Neural progenitor cell (in vitro differentiated cells): ENCODE measurements at places on chromosomes 4 and X. TPM values are rescaled to one million over a fixed set of nuclear protein-coding genes. Genes with fewer than 3 reads are reported as not detected.
A peak's percentile ranks its signal among the peaks of the same experiment; 100 is the strongest.

- DNase-seq = no peak
Observed at GRCh38 chr4:86442881-86443280, 83.0 kb upstream of the MAPK10 start.

GRCh38 chrX:21638311-21638710 is 19.8 kb downstream of the KLHL34 start:
- no peak for DNase-seq

DNA sequence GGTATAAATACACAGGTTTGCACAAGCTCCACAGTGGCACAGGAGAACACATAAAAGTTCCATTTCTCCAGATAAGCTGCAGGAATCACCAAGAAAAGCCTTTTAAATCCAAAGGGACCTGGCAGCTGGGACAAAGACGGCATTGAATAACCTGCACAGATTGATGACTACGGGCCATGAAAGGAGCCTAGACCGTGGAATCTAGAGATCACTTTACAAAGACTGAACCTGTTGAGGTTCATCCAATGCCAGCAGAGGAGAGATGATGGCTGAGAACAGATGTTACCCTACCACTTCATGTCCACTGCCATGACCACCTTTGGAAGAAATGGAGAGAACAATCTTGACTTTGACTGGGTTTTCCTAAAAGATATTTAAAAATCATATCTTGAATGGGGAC is 88.7 kb downstream of the PRSS12 start:
- DNase-seq = no peak

GRCh38 chr4:155950461-155950860 is 3.2 kb downstream of the CTSO start:
- peak; percentile 11 for DNase-seq

The RASL11B gene
- 6.8 and 10.1 TPM in 2 replicates for total RNA-seq

The NR3C2 gene
- 0.73 and 0.84 TPM in 2 replicates for total RNA-seq

GRCh38 chr4:139465922-139466321 is 12.0 kb downstream of the RAB33B start:
- no peak for DNase-seq

- DNase-seq = no peak
Observed at GRCh38 chrX:144918936-144919335, 328.4 kb upstream of the SPANXN1 start.

DNA sequence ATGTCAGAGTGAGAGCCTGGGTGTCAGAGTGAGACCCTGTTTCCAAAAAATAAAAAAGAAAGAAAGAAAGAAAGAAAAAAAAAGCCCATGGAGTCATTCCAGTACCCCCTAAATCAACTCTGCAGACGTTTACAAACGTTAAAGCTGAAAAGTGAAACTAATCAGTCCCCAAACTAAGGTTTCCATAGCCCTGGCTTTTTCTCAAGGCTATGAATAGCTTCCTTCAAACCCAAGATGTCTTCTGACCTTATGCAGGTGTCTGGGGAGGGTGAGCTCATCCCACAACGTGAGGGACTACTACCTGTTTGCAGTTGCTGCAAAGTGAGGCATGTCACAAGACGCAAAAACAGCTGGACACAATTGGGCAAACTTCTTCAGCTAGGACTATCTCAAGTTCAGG is 144.0 kb downstream of the SH3KBP1 start:
- no peak for DNase-seq
